ENCODE measurements at places on chromosomes 4 and X.

- no peak for DNase-seq
These were observed 29.9 kb downstream of the UPRT start for GRCh38 chrX:75303795-75304194.

- DNase-seq = no peak
These were observed 16.5 kb downstream of the SH3KBP1 start for GRCh38 chrX:19870710-19871490.

DNA sequence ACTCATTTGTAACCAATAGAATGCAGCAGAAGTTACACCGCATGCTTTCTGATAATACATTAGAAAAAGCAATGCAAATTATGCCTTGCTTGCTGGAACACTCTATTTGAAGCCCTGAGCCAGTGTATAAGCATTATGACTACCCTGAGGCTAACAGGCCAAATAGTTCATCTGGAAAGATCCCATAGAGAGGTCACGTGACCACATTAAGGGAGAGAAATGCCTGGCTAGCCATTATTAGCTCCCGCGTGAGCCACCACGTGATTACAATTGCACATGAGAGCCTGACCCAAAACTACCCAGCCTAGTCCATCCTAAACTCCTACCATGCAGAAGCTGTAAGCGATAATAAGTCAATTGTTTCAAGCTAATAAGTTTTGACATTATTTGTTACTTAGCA, 472.9 kb upstream of the GALNTL6 start:
- DNase-seq = no peak

GRCh38 chr4:41418444-41418843, 119.5 kb upstream of the LIMCH1 start:
- DNase-seq = peak; percentile 55

DNA sequence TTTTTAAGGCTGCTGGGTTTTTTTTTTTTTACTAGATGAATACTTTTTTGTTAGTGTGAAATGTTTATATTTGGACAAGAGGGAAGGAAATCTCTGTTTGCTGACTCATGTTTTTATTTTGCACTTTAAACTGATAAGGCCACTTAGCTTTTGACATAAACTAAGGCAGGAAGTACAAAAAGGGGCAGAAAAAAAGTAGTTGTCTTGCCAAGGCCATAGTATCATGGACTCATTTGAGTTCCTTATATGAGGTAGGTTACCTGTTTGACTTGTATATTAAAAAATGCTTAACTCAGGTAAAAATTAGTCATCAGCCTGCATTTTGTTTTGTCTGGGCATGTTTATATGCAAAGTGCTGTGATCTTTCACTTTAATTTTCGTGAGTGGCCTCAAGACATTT, 26.0 kb downstream of the SMAD1 start:
- no peak for DNase-seq

- DNase-seq = no peak
These were observed 56.1 kb downstream of the ATXN3L start for GRCh38 chrX:13263560-13264251.

DNA sequence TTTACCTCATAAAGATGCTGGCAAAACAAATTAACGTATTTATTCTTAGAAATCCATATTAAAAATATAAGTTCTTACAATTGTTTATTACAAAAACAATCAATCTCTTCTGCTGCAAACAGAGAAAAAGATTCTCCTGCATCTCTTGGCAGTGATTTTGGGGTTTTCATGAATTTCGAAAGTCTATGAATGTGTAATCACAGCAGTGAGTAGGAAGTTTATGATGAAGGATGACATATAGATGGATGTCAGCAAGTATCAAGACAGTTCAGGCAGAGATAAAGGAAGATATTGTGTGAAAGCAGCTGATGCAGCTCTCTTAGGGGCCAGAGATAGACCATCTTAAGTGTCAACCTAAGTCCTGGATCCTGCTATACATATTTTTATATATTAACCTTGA, 196.9 kb upstream of the BANK1 start:
- no peak for DNase-seq

- DNase-seq = no peak
These were observed 32.8 kb upstream of the SGMS2 start for GRCh38 chr4:107791902-107792301.

DNA sequence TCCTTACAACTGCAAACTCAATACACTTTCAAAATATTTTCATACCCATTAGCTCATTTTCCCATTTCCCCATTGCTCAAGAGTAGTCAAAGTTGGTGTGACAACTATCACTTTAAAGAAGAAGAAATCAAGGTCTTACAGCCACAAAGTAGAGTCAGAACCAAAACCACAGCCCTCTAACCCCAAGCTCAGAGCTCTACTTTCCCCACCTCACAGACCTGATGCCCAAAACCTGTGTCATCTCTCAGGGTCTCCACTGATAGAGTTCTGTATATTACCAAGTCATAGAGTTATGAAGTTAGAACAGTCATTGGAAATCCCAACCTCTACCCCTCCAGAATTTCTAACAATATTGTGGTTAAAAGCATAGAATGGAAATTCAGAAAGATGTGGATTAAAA, 505.8 kb downstream of the RAB28 start:
- no peak for DNase-seq
